AG04449 (cell line): ENCODE measurements at places on chromosomes 4 and X.

DNA sequence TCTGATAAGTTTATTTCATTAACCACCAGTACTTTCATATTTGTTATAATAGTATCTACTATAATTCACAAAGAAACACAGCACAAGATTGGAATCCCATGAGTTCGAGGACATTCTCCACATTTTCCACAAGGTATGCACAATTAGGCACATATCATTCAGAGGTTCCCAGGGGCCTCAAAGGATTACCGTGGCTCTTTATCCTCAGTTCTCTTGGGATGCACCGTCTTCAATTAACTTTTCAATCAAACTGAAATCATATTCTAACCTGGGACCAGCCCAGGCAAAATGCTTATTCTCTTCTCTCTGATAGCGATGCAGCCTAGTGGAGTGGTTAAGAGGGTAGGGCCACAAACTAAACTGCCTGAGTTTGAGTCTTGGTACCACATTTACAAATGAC, 242.6 kb upstream of the RASGEF1B start:
- DNase-seq = no peak

DNA sequence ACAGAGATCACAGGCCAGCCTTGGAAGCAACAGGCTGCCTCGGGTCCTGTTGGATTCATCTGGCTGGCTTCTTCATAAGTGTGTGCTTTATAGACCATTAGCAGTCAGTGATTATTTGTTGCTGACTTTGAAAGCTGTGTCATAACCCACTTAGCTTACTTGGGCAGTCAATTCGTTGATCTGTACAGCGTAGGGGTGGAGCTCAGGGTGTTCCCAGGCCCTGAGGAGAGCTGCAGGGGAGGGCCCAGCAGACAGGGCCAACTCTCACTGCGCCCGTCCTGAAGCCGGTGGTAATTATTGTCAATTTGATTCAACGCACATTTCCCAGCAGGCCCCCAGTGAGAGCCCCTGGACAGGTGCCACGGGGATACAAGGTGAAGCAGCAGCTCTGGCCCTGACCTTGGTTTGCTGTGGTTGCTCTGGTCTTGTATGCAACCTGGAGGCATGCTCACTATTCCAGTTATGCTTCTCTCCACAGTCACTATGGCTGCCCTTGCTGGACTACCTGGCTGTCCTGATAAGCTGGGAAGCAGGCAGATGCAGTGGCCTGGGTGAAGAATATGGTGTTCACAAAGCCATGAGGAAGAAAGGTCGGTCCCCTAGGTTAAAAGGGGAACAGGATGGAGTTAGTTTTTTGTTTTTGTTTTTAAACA, 40.1 kb upstream of the HMGB3 start:
- no peak for DNase-seq

DNA sequence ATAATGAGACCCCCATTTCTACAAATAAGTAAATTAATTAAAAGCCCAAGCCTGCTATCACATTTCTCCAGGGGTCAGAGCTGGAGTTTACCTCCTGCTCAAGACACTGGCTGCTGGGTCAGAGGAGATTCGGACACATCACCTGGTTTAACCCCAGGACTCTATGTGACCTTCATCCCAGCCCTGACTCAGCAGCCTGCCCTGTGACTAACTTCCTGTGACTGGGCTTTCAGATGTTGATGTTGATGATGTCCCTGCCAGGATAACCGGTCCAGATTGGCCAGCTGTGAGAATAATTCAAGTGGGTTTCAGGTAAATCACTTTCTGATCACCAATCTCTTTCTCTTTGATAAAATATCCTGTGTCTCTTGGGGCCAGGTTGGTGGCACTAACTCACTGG, 102.4 kb upstream of the MAML3 start:
- no peak for DNase-seq

DNA sequence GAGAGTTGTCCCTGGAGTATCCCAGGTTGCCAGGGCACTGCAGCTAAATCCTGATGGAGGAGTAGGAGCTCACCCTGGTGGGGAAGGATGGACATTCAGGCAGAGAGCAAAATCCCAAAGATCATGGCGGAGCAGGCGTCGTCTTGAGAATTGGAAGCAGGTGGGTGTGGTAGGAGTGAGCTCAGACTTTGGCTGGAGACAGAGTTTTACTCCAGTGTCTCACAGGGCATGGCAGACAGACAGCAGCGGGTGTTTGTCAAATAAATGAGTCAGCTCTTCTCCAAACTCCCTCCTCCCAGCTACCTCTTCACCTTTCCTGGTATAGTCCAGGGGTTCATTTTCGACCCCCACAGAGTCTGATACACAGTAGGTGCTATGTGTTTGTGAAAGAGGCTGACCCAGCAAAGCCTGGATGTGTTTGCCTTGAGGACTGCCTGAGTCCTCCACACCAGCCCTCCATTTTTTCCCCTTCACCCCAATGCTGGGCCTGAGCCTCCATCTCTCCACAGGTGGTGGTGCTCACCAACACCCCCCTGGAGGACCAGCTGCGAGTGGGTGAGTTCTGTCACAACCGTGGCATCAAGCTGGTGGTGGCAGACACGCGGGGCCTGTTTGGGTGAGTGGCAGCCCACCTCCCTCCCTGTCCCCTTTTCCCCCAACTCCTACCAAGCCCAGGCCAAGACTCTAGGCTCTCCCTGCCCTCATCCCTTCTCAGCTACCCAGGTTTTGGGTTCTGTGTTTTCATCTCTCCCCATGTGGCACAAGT, 6.9 kb downstream of the UBA1 start:
- DNase-seq = no peak

GRCh38 chrX:51851507-51852085, 41.8 kb upstream of the MAGED1 start:
- no peak for DNase-seq

DNA sequence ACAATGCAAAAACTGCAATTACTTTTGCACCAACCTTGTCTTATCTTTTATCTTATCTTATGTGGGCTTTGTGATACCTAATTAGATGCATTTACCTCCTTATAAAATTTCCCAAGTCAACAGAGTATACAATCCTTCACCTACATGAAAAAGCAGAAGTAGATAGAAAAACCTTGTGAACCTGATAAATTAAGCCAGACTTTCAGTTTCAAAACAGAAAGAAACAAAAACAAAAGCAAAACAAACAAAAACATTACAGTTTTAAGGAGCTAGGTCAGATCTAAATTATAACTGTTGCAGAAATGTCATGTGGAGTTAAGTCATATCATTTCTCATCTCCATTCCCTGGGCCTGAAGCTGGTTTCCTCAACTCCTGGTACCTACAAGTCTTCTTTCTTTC, 24.9 kb upstream of the CXXC4 start:
- no peak for DNase-seq

GRCh38 chr4:101289306-101289705, 58.0 kb downstream of the PPP3CA start:
- no peak for DNase-seq

DNA sequence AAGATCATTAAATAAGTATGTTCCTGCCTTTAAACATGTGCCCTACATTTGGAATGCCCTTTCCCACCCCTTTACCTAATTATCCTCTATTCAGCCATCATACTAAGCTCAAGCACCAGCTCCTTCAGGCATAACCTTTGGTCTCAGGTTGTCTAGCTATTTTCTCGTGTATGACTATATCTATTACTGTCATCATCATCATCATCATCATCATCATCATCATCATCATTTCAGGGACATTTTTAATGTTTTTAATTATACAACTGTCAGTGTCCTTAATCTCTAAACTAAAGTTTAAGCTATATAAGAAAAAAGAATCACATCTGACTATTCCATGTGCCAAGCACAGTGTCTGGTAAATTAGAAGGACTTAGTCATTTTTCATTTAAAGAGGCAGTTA, 214.6 kb upstream of the CTSO start:
- no peak for DNase-seq

GRCh38 chr4:2847302-2847871, 3.7 kb downstream of the ADD1 start:
- DNase-seq = no peak

DNA sequence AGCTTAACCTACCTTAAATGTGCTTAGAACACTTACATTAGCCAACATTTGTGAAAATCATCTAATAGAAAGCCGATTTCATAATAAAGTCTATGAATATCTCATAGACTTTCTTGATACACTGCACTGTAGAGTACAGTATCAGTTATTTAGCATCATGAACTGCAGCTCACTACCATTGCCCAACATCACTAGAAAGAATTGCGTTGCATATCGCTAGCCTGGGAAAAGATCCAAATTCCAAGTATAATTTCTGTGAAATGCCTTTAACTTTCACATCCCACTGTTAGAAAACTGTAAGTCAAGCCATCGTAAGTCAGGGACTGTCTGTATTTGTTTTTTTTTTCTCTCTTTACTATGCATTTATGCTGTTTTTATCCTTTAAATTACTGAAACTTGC, 918.6 kb upstream of the PABPC4L start:
- DNase-seq = no peak

DNA sequence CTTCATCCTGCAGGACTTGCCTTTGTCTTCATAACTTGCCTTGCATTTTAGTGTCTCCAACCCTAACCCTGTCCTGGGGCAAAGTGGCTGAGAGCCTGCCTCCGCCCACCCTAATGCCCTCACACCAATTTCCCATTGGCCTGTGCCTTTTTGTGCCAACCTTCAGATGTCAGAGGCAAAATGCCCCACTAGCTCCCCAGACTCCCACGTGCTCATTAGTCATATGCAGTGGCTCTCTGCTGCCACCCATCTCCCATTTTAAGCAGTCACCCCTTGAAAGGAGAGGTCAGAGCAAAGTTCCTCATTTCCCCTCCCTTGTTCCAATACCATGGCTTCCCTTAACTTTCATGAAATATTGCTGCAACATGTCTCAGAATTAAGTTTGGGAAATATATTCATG, 74.8 kb upstream of the PASD1 start:
- no peak for DNase-seq

- no peak for DNase-seq
These were observed 104.1 kb upstream of the LSM6 start for GRCh38 chr4:146071390-146071789.

- no peak for DNase-seq
These were observed 10.5 kb downstream of the CD99 start for GRCh38 chrX:2701600-2701999.

DNA sequence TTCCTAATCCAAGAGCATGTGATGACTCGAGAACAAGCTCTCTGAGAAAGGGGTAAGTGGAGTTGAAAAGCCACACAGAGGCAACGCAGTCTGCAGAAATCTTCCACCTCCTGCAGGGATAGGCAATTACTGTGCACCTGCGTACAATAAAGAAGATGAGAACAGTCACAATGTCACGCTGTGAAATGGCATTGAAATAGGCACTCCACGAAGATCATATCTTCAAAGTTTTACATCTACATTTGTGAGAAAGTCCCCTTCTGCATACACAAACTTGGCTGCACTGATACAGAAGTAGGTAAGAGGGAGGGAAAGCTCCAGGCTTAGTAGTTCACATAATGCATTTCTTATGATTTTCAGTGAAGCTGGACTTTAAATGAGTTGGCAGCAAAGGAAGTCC, 27.1 kb downstream of the DDX60L start:
- no peak for DNase-seq

- no peak for DNase-seq
These were observed 2050.2 kb upstream of the AGA start for GRCh38 chr4:179492260-179493080.

GRCh38 chr4:20259707-20260106, 8.0 kb downstream of the SLIT2 start:
- no peak for DNase-seq

GRCh38 chrX:15358533-15358932, 23.2 kb upstream of the PIGA start:
- DNase-seq = no peak

DNA sequence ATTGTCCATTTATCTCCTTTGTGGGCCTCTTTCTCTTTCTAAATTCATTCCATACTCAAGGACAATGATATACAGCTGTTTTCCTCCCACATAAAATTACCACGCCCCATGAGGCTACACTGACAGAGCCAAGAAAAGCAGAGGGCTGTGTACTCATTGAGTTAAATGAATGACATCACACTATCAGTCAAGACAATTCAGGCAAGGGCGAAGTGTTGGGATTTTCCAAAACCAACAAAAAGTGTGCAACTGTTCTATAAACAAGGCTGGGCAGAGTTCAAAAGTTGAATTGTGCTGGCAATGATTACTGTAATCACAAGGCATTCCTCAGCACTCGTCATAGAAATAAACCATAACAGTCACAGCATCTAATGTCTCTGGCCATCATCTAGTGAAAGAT, 799.6 kb upstream of the DIAPH2 start:
- DNase-seq = no peak

- no peak for DNase-seq
These were observed 40.1 kb upstream of the MSANTD1 start for GRCh38 chr4:3208826-3209225.
